HS-5 (cell line): ENCODE measurements at places on chromosomes 3 and 15.

DNA sequence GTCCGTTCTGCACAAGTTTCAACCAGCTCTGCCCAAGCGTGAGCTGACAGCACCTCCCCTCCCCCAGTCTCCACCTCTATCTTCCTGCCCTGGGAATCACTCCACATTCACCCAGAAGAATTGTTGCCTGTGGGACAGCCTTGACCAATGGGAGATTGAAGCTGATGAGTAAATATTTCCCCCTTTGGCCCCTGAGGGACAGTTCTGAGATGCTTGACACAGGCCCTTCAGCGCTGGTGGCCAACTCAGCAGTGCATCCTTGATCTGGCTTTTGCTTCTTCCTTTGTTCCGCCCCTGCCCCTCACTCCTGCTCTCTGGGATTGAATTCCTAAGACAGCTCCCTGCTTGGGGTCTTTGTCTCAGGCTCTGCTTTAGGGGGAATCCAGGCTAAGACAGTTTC lies 13.1 kb upstream of the SKIC8 start:
- no peak for DNase-seq

GRCh38 chr3:53708001-53708621 lies 138.1 kb downstream of the CHDH start:
- DNase-seq: no peak

DNA sequence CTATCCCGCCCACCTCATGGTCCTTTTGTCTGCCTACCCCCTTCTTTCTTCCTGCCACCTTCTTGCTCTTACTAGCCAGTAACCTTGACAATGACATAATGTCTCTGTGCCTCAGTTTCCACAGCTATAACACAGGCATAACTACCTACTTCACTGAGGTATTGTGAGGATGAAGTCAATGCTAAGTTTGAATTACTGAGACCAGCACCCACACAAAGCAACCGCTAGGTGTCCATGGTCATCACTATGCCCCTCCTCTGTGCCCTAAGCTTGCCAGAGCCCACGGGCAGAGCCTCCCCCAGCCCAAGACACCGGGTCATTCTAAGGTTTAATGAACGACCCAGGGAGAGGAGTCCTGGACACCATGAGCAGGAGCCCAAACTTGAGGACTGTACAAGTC lies 101.6 kb downstream of the OXNAD1 start:
- no peak for DNase-seq

GRCh38 chr3:176286476-176287085 lies 910.7 kb downstream of the TBL1XR1 start:
- DNase-seq: no peak

DNA sequence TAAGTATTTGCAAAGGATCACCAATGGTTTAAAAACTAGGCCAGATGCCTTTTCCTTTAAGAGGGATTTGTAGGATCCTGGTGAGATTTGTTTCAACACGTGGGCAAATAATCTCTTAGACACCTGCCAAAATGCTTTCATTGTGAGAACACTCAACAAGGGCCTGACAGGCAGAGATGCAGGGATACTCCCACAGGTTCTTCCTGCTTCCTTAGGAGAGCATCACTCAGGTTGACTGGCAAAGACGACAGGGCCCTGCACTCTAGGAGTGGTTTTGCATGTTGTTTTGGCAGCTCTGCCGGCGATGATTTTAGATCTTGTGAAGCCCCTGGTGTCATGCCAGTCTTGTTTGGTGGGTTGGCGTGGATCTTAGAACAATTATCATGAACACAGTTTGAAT lies 184.5 kb downstream of the NR1D2 start:
- DNase-seq: no peak

DNA sequence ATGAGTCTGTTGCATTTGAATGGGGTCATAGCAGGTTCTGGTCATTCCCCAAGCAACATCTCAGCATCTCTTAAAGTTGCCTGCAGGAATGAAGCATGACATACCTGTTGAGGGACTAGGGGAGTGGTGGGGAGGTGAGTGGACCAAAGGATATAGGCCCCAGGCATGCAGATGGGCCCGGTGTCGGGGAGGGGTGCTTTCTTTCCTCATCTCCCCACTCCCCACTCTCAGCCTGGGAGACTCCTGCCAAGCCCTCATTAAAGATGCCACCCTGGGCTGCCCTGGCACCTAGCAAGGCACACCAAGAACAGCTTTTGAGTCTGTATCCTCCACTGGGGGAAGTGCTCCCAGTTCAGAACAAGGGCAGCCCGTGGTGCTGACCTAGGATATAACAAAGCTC lies 54.2 kb downstream of the GRIP2 start:
- DNase-seq: no peak

- DNase-seq: no peak
Measured at GRCh38 chr15:65792988-65793817, 1.1 kb upstream of the DENND4A start.
